Prostate gland (tissue), 2 donors: ENCODE measurements at places on chromosomes 5 and 9. TPM values are rescaled to one million over a fixed set of nuclear protein-coding genes. Genes with fewer than 3 reads are reported as not detected.

The UGT3A1 gene
- 0.34 TPM for total RNA-seq

DNA sequence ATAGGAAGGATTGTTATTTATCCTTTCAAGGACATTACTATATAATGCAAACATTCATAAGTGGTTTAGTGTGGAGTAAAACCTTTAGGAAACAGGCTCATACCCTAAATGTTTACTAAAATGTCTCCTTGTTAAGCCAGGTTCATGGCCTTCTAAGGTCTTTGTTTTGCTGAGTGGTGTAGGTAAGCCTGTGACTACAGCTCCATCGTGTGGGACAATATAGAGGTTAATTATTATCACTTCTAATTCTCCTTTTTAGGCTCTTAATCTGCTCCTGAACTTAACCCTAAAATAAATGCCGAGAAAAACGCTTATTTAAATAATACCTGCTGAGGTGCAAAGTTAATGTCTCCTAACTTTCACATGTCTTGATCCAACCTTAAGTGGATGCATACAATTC is 43.8 kb downstream of the SPINK5 start:
- H3K27ac ChIP-seq: no peak overlapping the region
- no peaks in the 10 kb centered on the region for H3K36me3 ChIP-seq
- H3K4me1 ChIP-seq: no peaks in the 10 kb centered on the region
- H3K27me3 ChIP-seq: no peaks in the 10 kb centered on the region

The SLC30A5 gene
- total RNA-seq: 72.2 TPM

DNA sequence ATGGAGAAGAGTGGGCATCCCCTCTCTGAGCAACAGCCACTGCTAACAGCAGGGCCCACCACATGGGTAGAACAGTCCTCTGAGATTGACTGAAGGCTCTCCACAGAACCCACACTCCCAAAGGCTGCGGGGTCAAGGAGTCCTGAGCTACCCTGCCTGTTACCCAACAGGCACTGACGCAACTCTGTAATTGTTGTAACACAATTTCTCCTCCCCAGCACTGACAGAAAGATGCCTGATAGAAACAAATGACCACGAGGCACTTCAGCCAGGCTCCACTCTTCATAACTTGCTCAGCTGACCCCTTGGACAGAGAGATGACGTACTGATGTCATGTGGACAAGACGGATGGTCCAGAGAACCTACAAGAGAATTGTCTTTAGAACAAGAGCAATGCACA is 220.7 kb downstream of the SPOCK1 start:
- no peak overlapping the region for H3K27ac ChIP-seq
- DNase-seq: no peak
- peaks cover 10% of the 10 kb centered on the region for H3K4me1 ChIP-seq
- no peak overlapping the region for H3K4me3 ChIP-seq
- no peaks in the 10 kb centered on the region for H3K36me3 ChIP-seq
